Activated CD4-positive, alpha-beta T cell treated with anti-CD3 and anti-CD28 coated beads, Interleukin-2, amount 50 U/mL, for 1 hour (primary cell): ENCODE measurements at places on chromosomes 4 and X.

DNA sequence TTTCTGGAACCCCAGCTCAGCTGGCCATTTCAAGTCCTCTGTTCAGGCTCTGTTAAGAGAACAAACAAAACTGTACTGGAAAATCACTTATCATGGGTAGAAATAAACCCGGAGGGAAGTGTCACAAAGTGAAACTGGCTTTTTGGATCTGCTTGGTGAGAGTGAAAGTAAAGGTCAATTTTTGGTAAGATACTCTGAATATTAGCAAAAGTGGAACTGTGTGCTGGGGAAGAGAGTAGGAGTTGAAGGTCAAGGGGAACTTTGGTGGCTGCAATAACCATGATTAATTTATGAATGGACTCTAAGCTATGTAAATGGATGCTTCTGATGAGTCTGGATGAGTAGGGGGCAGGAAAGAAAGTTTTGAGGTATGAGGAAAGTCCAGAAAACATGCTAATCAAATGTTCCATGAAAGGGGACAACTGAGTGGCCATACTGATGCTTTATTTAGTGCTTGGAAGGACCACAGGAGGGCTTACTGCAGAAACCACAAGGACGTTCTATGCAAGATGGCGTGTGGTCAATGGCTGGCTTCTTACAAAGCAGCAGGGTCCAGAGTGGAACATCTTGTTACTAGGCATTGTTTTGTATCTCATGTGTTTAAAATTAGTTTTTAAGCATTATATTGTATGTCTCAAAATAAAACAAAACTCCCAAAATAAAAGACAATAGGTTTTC is 36.8 kb upstream of the TNIP3 start:
- no peak for DNase-seq

DNA sequence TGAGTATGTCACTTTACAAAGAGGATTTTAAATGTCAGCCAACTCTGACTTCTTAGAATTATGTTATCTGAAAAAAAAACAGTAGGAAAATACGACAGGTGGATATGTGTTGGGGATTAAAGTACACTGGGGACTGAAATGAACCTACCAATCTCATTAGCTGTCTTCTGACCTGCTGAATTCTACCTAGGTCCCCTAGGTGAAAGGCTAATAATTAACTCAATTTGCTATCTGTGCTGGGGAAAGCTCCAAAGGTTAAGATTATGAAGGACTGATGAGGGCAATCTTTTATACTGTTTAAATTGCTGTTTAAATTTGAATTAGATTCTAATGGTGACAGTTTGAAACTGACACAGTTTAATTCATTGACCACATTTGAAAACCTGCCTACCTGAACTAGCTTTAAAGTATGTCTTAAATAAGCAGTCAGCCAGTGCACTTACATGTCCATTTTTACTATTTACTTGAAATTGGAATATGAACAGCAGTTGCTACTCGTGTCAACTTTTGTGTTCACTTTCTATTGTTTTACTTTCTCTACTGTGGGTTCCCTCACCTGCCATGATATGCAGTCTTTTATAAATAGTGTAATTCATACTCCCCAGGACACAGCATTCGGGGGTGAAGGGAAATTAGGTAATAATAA is 977.3 kb downstream of the C4orf33 start:
- no peak for DNase-seq

DNA sequence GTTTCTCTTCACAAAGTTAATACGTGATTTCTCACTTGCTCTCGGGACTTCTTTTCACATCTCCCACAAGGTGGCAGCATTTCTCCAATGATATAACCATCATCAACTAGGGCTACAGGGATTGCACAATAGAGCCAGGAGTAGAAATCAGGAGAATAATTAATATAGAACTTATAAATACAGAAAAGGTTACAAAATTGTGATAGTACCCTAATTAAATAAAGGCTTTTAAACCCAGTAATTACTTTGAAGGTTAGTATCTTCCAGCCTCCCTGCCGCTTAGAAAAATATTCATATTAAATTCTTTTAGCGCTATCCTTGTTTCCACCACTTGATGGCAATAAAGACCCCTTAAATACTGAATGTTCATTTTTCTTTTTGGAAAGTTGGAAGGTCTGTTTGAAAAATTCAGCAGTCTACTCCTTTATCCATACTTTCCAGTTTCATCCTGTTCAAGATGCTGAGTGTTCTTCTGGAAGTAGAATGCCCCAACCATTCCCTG is 65.8 kb downstream of the RASGEF1B start:
- peak; percentile 19 for DNase-seq

- no peak for DNase-seq
Observed at GRCh38 chrX:118221270-118221669, 104.7 kb upstream of the KLHL13 start.

GRCh38 chr4:92606227-92606626 is 302.5 kb downstream of the GRID2 start:
- no peak for DNase-seq
